Vagina (tissue), 2 donors: ENCODE measurements at places on chromosomes 13 and 19.

GRCh38 chr13:78993792-78994191 lies 334.8 kb upstream of the OBI1 start:
- H3K27me3 ChIP-seq = no peaks in the 10 kb centered on the region
- no peaks in the 10 kb centered on the region for H3K4me1 ChIP-seq
- H3K36me3 ChIP-seq = no peaks in the 10 kb centered on the region

- no peaks in the 10 kb centered on the region for H3K27me3 ChIP-seq
- H3K27ac ChIP-seq = no peak overlapping the region
- no peaks in the 10 kb centered on the region for H3K36me3 ChIP-seq
Observed at GRCh38 chr13:66099825-66100224, 1130.3 kb downstream of the PCDH9 start.

- H3K27me3 ChIP-seq = no peaks in the 10 kb centered on the region
- no peak overlapping the region for H3K27ac ChIP-seq
- H3K4me3 ChIP-seq = no peak overlapping the region
- H3K36me3 ChIP-seq = no peaks in the 10 kb centered on the region
- no peak for DNase-seq
- H3K4me1 ChIP-seq = no peaks in the 10 kb centered on the region
Observed at GRCh38 chr19:30558793-30559192, 186.6 kb downstream of the ZNF536 start.

- no peak for DNase-seq
- no peak overlapping the region for H3K4me3 ChIP-seq
- H3K27me3 ChIP-seq = no peaks in the 10 kb centered on the region
- no peak overlapping the region for H3K27ac ChIP-seq
- H3K4me1 ChIP-seq = peaks cover 62% of the 10 kb centered on the region
- no peaks in the 10 kb centered on the region for H3K36me3 ChIP-seq
Observed at GRCh38 chr13:106528718-106529414, 6.6 kb downstream of the EFNB2 start.

GRCh38 chr13:50107205-50107604 lies 92.0 kb downstream of the KCNRG start:
- no peak overlapping the region for H3K4me3 ChIP-seq
- H3K27me3 ChIP-seq = no peaks in the 10 kb centered on the region
- H3K27ac ChIP-seq = no peak overlapping the region
- H3K4me1 ChIP-seq = no peaks in the 10 kb centered on the region

DNA sequence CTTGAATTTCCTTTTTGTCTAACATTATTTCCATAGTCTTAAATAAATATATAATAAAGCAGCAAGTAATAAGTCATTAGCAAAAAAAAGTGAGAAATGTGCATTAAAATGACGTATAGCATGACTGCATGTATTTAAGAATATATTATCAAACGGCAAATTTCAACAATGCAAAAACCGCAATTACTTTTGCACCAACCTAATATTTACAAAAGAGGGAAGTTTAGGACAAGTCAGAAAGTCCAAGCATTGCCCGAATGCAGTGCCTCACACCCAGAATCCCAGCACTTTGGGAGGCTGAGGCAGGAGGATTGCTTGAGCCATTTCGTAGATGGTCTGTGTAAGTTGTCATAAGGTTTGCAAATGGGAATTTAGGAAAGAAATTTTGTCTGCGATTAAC lies 10.2 kb upstream of the NAXD start:
- peaks cover under 1% of the 10 kb centered on the region for H3K4me1 ChIP-seq
- no peak overlapping the region for H3K27ac ChIP-seq
- H3K36me3 ChIP-seq = no peaks in the 10 kb centered on the region
